AG04450 (cell line): ENCODE measurements at places on chromosomes 6 and 20. TPM values are rescaled to one million over a fixed set of nuclear protein-coding genes. Genes with fewer than 3 reads are reported as not detected.

Gene MAP7
- polyA plus RNA-seq: 0.29 and 0.30 TPM in 2 replicates

Gene WFDC12
- not detected in 2 replicates for polyA plus RNA-seq

Gene KHDC1L
- polyA plus RNA-seq: 0.22 and 0.27 TPM in 2 replicates

Gene FAXC
- polyA plus RNA-seq: 7.0 and 8.4 TPM in 2 replicates

Gene OR12D3
- polyA plus RNA-seq: not detected in 2 replicates

Gene ELOVL5
- polyA plus RNA-seq: 68.3 and 81.6 TPM in 2 replicates

Gene RAET1E
- not detected in 2 replicates for polyA plus RNA-seq

Gene GRIK2
- 10.6 and 12.8 TPM in 2 replicates for polyA plus RNA-seq

Gene LRRC73
- 0.14 and 0.16 TPM in 2 replicates for polyA plus RNA-seq

- no peak for DNase-seq
These were observed 50.5 kb downstream of the NKAIN2 start for GRCh38 chr6:123854201-123854600.

GRCh38 chr6:82588020-82588419, 224.4 kb downstream of the TPBG start:
- DNase-seq: no peak

- DNase-seq: no peak
These were observed 501.3 kb upstream of the SULF2 start for GRCh38 chr20:48286601-48287000.

- DNase-seq: no peak
These were observed 29.6 kb upstream of the MAP7 start for GRCh38 chr6:136579800-136580199.

GRCh38 chr6:31870385-31870921, 7.8 kb upstream of the NEU1 start:
- DNase-seq: no peak

- DNase-seq: no peak
These were observed 417.1 kb downstream of the BCKDHB start for GRCh38 chr6:80523531-80523997.

- DNase-seq: no peak
These were observed 42.2 kb upstream of the UST start for GRCh38 chr6:148704400-148705246.

DNA sequence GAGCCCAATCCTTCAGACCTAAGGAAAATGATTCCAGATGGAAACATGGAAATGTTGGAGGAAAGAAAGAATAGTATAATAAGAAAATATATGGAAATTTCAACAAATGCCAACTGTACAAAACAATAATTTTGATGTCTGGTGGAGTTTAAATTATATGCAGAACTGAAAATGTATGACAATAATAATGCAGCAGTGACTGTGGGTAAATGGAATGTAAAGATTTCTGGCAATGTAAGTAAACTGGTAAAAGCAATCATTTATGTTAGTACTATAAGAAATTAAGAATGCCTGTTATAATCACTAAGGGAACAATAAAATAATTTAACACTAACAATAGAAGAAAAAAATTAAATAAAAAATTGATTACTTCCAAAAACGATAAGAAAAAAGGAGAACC, 89.0 kb downstream of the EDN1 start:
- DNase-seq: no peak

GRCh38 chr20:2380601-2381000, at the start of gene TGM6:
TSS of gene TGM6 (plus strand) at chr20:2380901. CDS start at chr20:2380969, 68 bp downstream.
- DNase-seq: no peak

- no peak for DNase-seq
These were observed 21.7 kb downstream of the KCNK5 start for GRCh38 chr6:39207416-39208222.

GRCh38 chr6:140744659-140745320, 1370.3 kb upstream of the CITED2 start:
- no peak for DNase-seq

DNA sequence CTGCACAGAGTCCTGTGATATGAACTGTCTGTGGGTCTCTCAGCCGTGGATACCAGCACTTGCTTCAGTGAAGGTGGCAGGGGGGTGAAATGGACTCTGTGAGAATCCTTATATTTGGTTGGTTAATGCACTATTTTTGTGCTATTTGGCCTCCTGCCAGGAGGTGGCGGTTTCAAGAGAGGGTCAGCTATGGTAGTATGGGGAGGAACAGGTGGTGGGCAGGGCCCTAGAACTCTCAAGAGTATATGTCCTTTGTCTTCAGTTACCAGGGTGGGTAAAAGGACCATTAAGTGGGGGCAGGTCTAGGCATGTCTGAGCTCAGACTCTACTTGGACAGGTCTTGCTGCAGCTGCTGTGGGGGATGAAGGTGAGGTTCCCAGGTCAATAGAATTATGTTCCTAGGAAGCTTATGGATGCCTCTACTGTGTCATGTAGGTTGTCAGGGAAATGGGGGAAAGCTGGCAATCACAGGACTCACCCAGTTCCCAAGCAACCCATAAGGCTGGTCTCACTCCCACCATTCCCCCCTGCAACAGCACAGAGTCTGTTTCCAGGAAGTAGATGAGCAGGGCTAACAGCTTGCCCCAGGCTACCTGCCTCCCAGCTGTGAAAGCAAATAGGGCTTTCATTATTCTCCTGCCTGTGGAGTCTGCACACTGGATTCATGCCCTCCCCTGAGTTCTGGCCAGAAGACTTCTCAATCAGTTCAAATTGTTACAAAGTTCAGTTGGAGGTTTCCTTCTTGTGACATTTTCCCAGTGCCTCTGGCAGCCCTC, 56.8 kb upstream of the PHIP start:
- DNase-seq: no peak

- DNase-seq: no peak
These were observed 13.7 kb upstream of the FAM110A start for GRCh38 chr20:819680-820322.

DNA sequence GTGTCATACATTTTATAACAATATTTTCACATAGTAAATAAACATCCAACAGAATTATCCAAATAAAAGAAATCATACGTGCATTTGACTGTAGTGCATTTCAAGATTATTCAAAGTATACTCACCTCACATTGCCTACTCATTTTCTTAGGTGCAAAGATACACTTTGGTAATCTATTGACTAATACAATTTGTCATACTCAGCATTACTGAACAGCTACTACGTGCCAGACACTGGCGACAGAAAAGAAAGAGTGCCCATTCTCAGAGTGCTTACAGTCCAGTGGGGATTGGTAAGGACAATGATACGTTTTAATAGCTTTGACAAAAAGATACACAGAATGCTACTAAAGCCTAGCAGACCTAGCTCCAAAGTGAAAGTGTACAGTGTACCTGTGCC, 42.0 kb downstream of the FBXL4 start:
- no peak for DNase-seq

- no peak for DNase-seq
These were observed 3.7 kb downstream of the RRBP1 start for GRCh38 chr20:17678295-17678694.

DNA sequence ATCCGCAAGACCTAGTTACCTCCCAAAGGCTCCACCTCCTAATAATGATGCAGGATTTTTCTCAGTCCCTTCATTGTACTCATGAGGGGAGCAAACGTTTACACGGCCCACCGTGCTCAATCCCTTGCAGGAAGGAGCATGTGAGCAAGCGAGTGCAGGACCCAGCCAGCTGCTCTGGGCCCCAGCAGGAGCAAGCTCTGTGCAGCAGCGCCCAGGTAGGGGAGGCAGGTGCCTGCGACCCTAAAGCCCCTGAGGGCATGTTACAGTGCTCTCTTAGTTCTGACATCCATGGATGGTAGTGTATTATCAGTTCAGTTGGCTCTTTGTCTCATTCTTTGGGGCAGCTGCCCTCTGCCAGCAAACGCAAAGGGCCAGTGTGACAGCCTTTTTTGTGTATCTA, 143.4 kb downstream of the TBXT start:
- no peak for DNase-seq

DNA sequence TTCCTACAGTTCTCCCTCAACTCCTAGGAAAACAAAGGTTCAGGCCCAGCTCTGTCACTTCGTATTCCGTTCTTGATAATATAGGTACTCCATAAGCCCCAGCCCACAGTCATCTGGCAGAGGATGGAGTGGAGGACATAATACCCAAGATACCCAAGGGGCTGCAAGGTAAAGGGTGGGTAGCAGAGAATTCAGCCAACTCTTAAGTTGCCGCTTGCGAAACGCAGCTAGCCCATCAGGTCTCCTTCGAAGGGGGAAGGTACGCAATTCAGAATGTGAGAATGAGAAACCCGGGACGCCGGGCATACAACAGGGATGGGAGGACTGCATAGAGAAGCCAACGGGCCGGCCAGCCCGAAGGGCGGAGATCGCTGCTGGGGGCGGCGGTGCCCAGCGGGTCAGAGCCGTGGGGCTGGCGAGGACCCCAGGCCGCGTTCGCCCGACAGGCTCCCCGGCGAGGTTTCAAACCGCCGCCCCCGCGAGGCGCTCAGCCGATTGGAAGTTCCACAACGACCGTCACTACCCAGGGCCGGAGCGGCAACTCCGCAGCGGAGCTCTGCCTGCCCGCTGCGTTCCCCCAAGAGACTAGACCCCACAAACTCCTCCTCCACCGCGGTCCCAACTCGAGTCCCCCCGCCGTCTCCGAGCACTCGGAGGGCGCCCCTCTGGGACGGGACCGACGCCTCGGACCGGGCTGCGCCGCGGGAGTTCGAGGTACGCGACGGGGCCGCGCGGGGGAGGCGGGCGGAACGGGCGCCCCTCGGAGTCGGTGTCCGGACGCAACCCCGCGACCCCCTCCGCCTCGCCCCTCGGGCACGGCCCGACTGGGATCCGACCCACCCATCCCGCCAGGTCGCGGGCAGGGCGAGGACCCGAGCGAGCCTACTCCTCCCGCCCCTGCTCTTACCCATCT, 911 bp downstream of the CDK19 start:
- no peak for DNase-seq

DNA sequence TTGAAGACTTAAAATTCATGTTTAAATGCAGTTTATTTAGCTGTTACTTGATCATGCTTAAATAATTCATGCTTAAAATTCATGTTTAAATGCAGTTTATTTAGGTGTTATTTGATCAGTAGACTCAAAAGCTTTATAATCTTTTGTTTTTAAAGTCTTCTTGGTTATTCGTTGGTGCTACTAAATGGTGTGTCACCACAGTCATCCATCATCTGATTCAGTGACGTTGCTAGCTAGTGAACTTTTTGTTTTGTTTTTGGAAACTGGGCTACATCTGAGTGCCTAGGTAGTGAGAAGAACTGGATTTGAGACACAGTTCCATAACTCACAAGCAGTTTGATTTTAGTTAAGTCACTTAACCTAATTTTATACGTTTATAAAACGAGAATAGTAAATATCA, 20.9 kb downstream of the SCAF8 start:
- no peak for DNase-seq

- DNase-seq: no peak
These were observed 341.6 kb downstream of the NRN1 start for GRCh38 chr6:5665173-5665572.

GRCh38 chr20:17854307-17854903, 114.2 kb downstream of the SNX5 start:
- no peak for DNase-seq
